ENCODE measurements at places on chromosomes 7 and 10.
A peak's percentile ranks its signal among the peaks of the same experiment; 100 is the strongest.

- no peak for DNase-seq
These were observed 136.4 kb upstream of the PRKCQ start for GRCh38 chr10:6716516-6716915.

DNA sequence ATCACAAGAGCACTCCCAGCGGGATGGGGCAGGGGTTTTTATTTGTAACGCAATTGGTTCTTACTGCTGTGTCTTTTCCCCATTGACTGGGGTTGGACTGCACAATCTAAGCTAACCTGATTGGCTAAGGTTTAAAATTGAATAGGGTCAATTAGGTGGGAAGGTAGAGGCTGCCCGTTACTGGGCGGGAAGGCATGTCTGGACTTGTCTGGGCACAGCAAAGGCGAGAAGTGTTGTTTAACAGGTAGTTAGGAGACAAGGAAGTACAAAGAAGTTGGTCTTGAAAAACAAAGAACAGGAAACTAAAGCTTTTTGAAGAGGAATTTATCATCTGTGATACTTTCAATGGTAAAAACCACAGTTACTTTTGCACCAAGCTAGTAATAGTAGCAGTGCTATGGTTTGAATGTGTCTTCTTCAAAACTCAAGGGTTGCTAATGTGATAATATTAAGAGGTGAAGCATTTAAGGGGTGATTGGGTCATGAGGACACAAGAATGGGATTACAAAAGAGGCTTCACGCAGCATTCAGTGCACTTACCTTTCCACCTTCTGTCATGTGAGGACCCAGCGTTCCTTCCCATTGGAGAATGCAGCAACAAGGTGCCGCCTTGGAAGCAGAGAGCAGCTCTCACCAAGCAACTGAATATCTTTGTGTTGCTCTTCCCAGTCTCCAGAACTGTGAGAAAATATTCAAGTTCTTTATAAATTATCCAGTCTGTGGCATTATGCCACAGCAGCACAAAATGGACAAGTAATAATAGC is 875.5 kb upstream of the SORCS1 start:
- no peak for DNase-seq

GRCh38 chr7:33933611-33934281 is 28.4 kb downstream of the BMPER start:
- no peak for DNase-seq

GRCh38 chr10:98460837-98461499 is 14.2 kb upstream of the HPS1 start:
- no peak for DNase-seq

GRCh38 chr7:123580406-123581161 is 21.0 kb upstream of the ASB15 start:
- peak; percentile 8 for DNase-seq

- DNase-seq = no peak
These were observed 190.4 kb downstream of the SKIDA1 start for GRCh38 chr10:21334891-21335696.

DNA sequence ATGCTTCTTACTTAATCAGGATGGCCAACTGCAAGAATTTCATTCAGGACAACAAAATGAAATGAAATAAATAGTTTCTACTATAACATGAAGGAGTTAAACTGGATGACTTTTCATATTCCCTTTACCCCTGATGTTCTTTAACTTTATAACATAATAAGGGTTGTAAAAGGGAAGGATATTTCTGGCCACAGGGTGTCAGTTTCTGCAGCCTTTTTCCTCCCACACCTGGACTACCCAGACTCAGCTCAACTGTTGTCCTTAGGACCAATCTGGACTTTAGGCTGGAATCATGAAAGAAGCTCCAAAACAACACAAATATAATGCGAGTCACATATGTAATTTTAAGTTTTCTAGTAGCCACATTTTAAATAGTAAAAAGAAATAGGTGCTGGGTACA is 43.4 kb downstream of the PRPS1L1 start:
- no peak for DNase-seq

DNA sequence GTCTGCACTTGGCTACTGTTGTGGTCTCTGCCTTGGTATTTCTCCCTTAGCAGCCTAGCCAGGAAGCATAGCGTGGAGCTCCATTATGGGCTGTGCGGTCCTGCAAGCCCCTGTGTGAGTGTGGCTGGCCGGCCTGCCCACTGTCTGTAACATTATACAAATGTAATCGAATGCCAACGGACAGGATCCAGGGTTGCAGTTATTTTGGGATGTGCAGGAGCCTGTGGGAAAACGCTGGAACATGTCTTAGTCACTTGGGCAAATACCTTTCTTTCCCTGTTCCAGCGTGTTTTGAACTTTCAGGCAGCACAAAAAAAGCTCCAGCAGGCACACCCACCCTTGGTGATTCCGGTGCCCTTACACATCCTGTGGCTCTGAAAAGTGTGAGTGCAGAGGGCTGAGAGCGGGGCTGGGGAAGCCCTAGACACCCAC is 29.5 kb downstream of the BAG3 start:
- no peak for DNase-seq

GRCh38 chr10:15245530-15245929 is 77.0 kb upstream of the NMT2 start:
- DNase-seq = peak; percentile 23

GRCh38 chr10:29740981-29741545 is 106.3 kb upstream of the SVIL start:
- no peak for DNase-seq

DNA sequence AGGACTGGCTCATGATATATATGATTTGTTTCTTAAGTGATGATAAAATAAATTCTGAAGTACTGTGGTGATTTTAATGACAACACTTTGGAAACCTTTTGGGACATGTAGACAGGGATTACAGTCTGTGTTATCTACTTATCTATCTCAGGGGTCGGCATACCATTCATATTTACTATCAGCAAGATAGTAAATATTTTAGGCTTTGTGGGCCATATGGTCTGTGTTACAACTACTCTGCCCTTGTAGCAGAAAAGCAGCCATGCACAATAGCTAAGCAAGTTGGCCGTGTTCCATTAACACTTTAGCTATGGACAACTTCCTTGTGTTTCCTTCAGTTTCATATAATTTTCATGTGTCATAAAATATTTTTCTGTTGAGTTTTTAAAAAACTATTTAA is 97.8 kb upstream of the PRPS1L1 start:
- DNase-seq = no peak

DNA sequence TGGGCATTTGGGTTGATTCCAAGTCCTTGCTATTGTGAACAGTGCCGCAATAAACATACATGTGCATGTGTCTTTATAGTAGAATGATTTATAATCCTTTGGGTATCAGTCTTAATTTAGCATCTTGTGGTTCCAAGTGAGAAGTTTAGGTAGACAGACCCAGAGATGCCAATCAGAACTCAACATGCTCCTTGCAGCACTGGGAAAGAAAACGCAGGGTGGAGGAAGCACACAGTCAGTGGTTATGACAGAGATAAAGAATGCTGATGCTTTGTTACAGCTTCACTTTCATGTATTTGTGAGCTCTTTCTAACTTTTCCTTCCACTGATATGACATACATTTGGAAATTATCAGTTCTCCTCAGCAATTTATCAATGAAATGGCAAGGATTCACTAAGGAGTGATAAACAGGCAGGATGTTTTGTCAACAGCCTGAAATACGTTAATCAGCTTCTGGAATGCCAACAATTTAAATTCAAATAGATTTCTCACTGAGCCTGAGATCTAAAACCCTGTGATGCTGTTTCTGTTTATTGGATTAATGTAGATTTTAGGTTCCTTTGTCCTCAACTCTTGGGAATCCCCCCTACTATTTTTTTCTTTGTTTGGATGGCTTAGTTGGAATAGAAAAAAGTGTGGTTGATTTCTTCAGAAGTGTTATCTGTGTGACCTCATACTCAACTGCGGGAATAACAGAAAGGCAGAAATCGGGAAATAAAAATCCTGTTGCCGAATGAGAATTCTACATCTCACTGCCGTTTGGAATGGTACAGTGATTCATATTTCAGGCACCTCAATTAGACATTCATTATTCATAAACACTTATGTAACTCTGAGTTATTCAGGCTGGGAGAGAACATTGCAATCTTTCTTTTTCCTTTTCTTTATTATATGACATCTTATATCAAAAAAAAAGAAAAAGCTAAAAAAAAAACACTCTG is 675.0 kb downstream of the CNTNAP2 start:
- DNase-seq = no peak

DNA sequence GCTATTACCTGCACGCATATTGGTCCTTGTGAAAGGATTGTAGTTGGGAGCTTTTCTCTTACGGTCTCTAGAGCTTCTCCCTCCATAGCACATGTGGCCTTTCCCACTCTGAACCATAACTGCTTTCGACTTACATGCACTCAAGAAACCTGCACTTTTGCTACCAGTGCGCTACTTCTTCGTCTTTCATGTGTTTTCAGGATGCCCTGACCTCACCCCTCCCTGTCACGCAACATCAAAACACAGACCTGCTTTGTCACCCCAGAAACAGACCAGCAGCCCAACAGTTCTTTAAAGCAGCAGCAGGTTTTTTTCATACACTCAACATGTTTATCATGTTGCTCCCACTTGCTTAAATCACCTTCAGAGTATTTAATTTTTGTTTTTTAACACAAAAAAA is 243.5 kb upstream of the TCF7L2 start:
- DNase-seq = no peak

- no peak for DNase-seq
These were observed 5.4 kb upstream of the PTF1A start for GRCh38 chr10:23186697-23187096.

DNA sequence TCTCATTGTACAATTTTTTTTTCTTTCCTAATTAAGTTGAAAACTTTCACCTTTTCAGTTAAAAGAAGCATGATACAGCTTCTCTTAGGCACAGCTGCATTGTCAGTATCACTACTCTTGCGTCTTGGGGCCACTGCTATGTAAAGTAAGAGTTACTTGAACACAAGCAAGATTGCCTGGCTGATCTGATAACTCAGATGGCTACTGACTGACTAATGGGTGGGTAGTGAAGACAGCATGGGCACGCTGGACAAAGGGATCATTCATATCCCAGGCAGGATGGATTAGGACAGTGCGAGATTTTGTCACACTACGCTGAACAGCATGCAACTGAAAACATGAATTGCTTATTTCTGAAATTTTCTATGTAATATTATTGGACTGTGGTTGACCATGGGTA is 11.6 kb upstream of the ADAMTS14 start:
- DNase-seq = no peak

- DNase-seq = no peak
These were observed 1.8 kb downstream of the NPS start for GRCh38 chr10:127550861-127551260.

DNA sequence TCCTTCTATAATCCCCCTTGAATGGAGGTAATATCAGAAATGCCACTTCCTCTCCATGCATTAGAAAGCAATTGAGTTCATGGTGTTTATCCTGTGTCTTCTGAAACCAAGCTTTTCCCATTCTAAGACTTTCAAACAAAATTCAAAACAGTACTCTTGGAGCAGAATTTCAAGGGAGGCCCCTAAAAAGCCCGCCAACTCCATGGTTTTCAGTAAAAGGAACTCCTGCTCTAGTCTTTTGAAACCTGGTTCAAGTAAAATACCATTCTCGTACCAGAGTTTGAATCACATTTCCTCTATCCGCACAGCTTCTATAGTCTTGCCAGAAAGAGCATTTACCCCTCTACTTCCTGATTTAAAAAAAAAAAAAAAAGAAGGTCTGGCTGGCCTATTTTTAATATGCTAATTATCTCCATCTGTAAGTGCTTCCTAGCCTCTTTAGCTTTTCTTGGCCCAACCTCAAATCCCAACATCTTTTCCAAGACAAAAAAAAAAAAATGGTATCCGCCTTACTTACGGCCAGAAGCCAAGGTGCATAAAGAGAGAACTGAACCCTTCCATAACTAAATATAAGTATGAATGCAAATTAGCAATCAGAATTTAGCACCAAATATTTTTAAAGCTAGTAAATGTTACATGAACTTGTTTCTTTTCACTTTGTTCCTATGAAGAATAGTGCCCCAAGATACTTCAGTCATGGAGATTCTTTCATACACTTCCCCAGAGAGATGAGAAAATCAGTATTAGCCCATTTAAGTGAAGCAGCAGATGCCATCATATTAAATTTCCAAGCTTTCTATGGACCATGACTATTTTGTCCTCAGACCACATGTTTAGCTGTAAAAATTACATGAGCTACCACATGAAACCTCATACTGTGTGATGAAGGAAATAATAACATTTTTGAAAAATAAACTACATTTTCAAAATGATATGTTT is 199.9 kb upstream of the FAM3C start:
- DNase-seq = no peak

DNA sequence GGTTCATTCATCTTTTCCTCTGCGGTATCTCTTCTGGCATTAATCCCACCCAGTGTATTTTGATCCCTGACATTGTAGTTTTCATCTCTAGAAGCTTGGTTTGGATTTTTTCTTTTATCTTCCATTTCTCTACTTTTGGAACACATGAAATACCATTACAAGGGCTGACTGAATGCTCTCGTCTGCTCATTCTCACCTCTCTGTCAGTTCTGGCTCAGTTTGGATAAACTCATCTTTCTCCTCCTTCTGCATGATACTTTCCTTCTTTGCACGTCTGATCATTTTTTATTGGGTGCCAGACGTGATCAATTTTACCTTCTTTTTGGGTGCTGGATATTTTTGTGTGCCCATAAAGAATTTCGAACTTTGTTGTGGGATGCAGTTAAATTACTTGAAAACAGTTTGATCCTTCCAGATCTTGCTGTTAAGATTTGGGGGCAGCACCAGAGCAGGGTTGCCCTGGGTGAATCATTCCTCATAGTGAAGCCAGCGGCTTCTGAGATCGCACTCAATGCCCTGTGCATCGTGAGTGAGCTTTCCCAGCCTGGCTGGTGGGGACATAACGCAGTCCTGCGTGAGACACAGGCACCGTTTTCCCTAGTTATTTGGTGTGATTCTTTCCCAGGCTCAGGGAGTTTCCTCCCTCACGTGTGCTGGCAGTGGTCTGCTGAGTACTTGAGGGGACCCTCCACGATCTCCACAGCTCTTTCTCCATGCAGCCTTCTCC is 53.8 kb downstream of the LHPP start:
- DNase-seq = no peak

All from CD4-positive, alpha-beta T cell treated with Interleukin-21 for 1 hour (primary cell).